ENCODE measurements at places on chromosomes 5 and 9.

DNA sequence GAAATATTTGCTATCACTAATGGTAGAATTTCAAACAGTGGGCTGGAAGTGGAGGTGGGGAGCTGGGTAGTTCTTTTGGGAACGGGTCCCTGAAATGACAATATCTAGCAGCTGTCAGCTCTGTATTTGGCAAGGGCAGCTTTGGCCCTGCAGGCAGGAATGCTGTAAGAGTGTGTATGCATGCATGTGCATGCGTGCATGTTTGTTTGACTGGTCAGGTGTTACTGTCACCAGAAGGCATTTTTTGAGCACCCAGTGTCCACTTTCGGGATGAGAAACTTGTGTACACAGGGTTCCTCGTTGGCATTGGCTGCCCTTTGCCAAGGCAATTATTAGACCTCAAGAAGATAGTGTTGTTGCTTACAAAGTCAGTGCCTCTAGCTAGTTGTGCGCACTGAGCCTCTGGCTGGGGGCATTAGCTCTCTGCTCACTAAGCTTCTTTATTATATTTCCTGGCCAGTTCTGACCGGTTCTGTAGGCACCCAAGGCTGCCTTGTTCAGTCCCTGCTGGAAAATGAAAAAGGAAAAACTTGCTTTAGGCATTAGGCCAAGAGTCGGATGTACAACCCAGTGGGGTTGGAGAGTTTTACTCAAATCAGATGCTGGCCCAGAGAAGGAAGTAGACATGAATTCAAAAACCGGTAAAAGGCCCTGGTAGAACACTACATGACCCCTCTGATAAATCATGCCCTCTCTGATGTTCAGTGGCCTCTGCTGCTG lies 2.0 kb downstream of the CYFIP2 start:
- DNase-seq: no peak

GRCh38 chr5:132475987-132476875 lies 14.3 kb downstream of the IRF1 start:
- no peak for DNase-seq

GRCh38 chr5:64767959-64768357 lies 533 bp downstream of the SREK1IP1 start:
- DNase-seq: no peak

DNA sequence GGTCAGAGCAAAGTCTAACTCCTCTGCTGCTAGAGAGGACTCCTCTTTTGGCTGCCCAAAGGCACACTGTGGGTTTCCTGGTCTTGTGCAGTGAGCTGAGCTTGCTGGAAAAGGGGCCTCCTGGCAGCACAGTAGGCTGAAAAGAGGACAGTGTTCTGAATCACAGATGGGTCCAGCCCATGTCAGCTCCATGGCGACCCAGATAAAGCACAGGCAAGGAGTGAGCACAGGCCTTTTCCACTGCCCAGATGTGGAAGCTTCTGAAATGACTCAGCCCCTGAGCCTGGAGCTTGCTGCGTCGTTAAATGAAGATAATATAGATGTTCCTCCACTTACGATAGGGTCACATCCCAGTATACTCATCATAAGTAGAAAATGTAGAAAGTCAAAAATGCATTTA lies 8.1 kb downstream of the CCDC180 start:
- DNase-seq: no peak

GRCh38 chr5:44774279-44774880 lies 34.4 kb upstream of the MRPS30 start:
- DNase-seq: no peak

GRCh38 chr9:114909661-114910060 lies 20.7 kb downstream of the TNFSF8 start:
- DNase-seq: no peak

GRCh38 chr5:19519448-19519847 lies 468.6 kb downstream of the CDH18 start:
- DNase-seq: no peak

DNA sequence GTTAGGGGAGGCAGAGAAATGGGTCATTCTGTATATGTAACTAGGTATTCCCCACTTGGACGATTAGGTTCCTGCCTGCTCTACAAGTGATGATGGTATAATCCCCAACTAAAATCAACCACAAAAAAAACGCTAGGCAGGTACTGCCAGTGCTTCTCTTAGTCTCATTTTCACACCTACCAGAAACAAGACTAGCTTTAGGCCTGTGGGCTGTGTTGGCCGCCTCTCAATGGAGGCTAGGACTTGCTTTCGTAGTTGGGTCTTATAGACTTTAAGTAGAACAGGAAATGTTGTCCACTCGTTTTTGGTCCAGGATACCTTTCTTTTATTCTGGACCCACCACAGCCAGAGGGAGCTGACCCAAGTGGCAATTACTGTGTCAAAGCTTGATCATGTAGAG lies 111.8 kb downstream of the UNC13B start:
- no peak for DNase-seq

DNA sequence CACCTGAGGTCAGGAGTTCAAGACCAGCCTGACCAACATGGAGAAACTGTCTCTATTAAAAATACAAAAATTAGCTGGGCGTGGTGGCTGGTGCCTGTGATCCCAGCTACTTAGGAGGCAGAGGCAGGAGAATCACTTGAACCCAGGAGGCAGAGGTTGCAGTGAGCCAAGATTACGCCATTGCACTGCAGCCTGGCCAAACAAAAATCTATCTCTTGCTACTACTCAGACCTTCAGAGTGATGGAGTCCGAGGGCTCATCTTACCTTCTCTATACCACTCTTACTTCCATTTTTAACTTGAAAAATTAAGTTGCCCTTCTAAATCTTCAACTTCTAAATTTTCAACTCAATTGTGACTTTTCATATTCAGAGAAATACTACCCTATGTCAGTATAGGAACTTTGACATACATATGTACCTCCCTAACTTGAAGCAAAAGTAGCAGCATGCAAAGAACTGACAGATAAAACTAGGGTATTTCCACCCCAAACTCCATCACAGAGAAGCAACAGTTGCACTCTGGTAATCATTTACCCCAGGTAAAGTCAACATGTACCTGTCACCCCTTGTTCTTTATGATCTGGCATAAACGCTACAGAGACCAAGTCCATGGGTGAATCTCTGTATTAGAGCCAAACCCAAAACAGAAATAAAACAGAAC lies 11.4 kb downstream of the ZFAND5 start:
- no peak for DNase-seq

DNA sequence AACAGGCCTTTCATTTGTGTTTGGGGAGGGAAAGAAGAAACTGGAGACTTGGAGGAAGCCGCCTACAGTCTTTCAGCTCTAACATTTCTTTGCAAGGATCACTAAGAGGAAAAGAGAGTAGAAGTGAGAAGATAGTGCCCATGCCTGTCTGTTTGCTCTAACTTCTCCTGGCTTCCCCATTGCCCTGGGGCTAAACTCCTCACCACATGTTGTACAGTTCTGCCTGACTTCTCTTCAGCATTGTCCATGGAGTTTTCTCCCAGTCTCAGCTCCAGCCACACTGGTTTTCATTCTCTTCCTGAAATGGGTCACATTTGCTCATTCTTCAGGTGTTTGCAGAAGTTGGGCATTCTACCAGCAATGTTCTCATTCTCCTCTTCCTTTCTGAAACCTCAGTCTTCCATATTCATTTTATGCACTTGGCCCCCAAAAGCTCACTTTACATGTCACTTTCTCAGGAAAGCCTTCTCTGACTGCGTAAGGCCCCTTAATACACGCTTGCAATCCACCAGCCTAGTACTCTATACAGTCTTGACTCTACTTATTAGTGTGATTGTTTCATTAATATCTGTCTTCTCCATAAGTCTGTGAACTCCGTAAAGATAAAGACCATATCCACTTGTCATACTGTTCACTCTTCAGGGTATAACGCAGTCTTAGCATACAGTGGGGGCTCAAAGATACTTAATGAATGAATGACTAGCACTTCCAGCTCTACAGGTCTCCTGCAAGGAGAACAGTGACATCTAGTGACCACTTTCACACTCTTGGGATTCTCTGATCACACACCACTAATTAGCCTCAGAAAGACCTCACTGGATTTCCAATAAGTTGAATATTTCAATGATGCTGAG lies 40.2 kb upstream of the TRIM32 start:
- DNase-seq: no peak

DNA sequence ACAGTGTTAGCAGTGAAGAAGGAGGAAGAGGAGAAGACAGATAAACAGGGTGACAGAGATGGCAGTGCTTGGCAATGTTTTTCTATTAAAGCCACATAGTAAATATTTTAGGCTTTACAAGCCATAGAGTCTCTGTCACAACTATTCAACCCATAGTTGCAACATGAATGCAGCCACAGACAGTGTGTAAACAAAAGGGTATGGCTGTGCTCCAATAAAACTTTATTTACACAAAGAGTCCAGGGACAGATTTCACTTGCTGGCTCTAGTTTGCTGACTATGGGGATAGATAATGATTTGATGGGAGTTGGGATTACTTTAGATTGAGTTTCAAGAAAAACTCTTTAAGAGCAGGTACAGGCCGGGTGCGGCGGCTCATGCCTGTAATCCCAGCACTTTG lies 224.8 kb upstream of the SEMA6A start:
- DNase-seq: no peak

DNA sequence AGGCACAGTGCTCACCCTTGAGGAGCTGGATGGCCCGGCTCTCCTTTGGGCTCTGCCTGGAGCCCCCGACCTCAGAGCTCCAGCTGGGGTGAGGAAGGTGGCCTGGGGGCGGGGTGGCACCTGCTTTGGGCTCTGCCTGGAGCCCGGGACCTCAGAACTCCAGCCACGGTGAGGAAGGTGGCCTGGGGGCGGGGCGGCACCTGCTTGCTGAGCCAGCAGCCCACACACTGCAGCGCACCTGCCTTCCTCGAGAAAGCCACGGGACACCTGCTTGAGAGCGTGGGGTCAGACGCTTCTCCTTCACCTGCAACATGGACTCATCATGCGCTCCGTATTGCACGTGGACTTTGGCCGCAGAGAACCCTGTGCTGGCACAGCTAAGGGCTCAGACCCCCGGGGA lies 51.8 kb downstream of the IRX2 start:
- no peak for DNase-seq

DNA sequence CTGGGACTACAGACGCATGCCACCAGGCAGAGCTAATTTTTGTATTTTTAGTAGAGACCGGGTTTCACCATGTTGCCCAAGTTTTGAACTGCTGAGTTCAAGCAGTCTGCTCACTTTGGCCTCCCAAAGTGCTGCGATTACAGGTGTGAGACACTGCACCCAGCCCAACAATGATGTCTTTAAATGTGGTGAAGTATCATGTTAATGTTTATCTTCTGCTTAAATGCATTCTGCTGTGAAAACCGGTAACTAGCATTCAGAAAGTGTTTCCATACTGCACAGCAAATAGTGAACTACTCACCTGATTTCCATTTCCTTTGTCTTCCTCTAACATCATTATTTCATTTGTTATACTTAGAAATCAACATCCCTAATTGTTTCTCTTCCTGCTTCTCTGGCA lies 264.0 kb upstream of the ITGA1 start:
- no peak for DNase-seq

GRCh38 chr5:139574641-139575312 lies 13.6 kb downstream of the UBE2D2 start:
- DNase-seq: no peak

- DNase-seq: no peak
Observed at GRCh38 chr5:51383131-51384121, at the start of gene ISL1. TSS of gene ISL1 (plus strand) at chr5:51383448. CDS start at chr5:51383672, 224 bp downstream.

DNA sequence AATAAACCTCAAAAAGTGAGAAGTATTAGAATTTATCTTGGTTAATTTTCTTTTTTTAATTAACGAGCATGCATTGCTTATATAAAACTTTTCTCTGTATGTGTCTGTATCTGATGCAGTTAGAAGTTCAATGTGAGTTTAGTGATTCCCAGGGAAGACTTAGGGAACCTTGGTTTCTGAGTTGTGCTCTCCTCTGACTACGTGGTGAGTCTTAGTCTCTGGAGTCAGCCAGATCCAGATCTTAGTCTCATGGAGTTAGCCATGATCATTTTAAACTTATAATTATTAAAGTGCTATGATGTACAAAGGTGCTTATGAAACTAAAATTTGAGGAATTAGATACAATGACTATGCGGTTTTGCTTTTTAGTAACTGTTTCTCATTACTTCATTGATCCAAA lies 285.3 kb upstream of the DMRT1 start:
- DNase-seq: no peak

- no peak for DNase-seq
Observed at GRCh38 chr9:27157736-27158135, 48.7 kb downstream of the TEK start.

DNA sequence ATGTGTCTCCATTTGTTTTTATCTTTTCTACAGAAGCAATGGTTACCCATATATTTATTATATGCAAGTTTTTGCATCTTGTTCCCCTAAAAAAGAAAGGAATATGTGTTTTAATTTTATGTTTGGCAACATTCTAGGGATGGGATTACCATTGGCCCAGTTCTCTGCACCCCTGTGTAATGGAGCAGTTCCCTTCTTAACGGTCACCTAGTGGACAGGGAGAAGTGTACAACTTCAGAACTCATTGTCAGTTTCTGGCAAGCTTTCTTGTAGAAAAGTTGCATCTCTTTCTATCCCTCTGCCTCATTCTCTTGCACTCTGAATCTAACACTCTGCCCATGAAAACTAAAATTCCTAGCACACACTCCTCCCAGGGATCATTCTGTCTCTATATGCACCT lies 78.2 kb downstream of the DOCK8 start:
- DNase-seq: no peak

- no peak for DNase-seq
Observed at GRCh38 chr5:1762121-1762882, 37.3 kb downstream of the MRPL36 start.

DNA sequence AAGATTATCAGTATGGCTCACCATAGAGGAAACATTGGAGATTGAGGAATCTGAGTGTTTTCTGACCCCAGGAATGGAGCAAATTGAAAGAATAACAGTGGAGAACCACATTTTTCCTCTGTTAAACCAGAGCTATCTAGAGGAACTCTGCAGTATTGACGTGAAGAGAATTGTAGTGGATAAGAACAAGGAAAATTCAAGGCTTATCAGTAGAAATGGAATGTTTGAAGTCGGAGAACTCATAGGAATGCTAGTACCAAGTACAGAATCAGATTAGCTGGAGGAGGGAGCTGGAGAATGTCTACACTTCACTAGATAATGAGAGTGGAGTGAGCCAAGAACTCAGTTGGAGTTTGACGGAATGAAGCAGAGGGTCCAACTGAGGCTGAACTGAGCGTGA lies 50.3 kb downstream of the SNCAIP start:
- DNase-seq: no peak

DNA sequence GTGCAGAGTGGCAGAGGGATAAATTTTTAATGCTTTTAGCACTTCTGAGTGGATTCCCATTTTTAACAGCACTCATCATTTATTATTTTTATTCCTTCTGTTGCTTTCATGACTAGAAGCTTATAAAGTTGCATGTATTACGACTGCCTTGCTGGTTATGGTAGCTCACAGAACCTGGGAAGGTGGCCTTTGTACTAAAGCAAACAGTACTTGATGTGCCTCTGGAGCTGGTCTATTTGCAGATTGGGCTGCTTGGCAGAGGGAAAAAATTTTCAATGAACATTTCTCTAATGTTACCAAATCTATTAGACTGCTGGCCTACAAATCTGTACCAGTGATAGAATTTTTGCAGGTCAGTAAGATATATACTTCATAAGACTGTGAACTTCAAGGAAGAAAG lies 274.5 kb upstream of the C9orf72 start:
- no peak for DNase-seq

GRCh38 chr5:172199446-172199845 lies 5.5 kb downstream of the EFCAB9 start:
- no peak for DNase-seq

- DNase-seq: no peak
Observed at GRCh38 chr5:179837076-179838011, 16.6 kb downstream of the SQSTM1 start.

All from stimulated activated CD4-positive, alpha-beta T cell treated with anti-CD3 and anti-CD28 coated beads, TNF-alpha, amount 100 ng/mL, for 24 hours (primary cell).